ENCODE measurements at places on chromosomes 4 and X.

DNA sequence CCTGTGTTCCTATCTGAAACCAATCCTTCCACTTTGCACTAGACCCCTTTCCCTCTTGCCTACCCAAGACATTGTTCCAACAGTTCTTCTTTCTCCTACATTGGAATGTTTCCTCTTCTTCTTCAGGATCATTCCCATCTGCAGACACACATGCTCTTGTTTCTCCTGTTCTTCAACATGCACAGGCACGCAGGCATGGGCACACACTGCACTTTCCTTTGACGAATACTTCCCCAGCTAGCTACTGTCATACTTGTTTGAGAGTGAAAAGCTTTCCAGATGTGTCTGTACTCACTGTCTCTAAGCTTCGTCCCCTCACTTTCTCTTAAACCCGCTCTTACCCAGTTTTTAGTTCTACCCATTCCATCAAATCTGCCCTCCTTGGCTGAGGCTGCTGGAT, 31.8 kb upstream of the ERVMER34-1 start:
- no peak for DNase-seq

DNA sequence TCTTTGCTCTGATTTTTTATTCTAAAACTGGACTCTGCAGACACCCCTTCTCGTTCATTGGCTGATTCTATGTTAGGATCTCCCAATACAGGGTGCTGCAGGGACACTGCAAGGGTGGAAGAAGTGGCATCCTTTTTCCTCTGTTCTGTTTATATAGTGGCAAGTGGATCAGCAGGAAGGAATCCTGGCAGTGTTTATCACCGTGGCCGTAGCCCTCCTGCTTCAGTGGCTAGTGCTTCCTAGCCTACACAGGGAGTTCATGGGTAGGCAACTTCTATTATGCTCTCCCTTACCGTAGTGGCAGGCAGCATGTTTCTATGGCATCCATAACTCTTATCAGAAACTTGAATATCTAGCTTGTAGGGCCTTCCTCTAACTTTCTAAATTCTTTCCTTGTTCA, 6.4 kb upstream of the AP1AR start:
- no peak for DNase-seq

- no peak for DNase-seq
Measured at GRCh38 chr4:153955327-153955726, 166.4 kb upstream of the SFRP2 start.

- no peak for DNase-seq
Measured at GRCh38 chr4:114694770-114695169, 96.2 kb downstream of the UGT8 start.

- no peak for DNase-seq
Measured at GRCh38 chr4:31655328-31655727, 935.2 kb downstream of the PCDH7 start.

- DNase-seq, result no peak
Measured at GRCh38 chr4:138317175-138317748, 75.1 kb upstream of the SLC7A11 start.

DNA sequence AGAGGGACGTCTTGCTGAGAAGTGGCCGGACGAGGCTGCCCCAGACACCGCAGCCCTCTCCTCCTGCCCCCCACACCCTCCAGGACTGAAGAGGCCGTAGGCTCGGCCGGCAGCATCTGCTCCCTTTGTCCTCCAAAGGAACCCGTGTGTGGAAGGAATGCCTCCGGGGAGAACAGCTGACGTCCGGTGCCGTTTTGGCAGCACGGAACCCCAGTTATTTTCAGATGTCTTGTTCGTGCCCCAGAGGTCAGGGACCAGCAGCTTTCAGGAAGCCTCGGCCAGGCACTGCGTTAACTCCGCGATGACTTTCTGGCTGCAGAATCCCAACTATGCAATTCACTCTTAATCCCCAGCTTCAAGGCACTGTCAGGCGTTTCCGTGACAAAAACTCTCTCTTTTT, 10.9 kb upstream of the PPP2R3B start:
- peak; percentile 81 for DNase-seq

DNA sequence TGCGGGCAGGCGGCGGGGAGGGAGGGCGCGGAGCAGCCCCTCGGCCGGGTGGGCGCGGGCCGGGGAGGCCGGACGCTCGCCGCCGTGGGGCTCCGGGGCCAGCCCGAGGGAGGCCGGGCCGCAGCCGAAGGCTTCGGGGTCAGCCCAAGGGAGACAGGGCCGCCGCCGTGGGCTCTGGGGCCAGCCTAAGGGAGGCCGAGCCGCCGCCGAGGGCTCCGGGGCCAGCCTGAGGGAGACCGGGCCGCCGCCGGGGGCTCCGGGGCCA, 251 bp downstream of the KIAA0232 start:
- no peak for DNase-seq

DNA sequence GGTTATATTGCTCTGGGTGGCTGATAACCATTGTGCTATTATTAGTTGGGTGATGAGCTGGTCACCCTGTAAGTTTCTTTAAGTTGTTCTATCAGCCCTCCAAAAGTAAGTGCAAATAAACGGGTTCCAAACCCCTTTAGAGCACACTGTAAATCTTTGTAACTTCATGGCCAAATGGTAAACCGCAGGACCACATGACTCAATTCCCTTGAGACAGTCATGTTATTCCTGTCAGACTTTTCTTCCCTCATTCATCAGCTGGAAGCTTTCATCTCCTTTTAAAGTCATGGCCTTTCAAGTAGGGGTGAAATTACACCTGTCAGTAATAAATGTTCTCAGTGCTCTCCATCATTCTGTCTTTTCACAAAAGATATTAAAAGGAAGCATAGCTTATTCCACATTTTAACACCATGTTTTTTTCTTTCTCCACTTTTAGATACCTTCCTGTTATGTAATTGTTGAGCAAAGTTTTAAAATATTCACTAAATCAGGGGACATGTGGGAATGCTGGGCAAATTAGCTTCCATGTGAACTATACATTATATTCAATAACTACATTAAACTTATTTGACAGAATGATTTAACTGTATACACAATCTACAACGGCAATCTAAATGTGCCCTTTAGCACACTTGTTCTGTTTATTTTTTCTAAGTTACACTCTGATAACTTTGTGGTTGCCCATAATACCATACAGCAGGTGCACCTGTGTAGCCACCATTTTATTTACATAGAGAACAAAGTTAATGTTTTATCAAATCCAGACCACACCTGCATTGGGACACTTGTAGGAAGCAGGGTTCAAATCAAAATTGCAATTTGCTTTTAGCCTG, 275.5 kb downstream of the CFAP299 start:
- no peak for DNase-seq

DNA sequence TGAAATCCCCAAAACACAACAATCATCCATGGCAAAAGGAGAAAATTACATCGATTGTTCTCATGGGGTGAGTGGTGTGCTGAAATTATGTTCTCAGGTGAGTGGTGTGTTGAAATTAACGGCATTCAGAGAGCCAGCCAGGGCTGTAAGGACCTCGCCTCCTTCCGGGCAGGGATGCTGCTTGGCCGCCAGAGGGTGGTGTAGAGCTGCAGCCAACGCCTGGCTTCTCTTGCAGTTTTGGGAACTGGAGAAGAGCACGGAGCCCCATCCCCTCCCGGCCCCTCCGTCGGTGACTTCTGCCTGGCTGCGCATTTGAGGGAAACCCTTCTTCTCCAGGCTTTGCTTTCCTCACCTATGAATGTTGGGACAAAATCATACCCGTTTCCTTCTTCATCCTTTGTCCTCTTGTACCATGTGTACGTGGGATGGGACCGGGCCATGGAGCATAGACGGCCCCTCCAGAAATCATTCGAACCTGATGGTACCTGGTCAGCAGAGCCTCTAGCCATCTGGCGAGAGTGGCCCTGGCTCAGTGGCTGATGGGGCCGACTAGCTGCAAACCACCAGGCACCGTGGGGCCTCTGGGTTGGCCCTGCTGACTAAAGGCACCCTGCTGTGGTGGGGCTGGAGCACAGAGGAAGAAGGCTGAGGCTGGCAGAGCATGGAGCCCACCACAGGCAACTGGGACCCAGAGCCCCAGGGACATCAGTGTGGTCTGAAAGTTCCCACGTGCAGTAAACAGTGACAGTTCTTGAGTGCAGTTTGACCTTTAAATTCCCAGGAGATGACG, 28.4 kb downstream of the TRMT44 start:
- peak; percentile 88 for DNase-seq

- no peak for DNase-seq
Measured at GRCh38 chrX:112521676-112522075, 158.1 kb downstream of the LHFPL1 start.

GRCh38 chr4:45409536-45409935, 683.2 kb upstream of the GNPDA2 start:
- DNase-seq, result no peak

DNA sequence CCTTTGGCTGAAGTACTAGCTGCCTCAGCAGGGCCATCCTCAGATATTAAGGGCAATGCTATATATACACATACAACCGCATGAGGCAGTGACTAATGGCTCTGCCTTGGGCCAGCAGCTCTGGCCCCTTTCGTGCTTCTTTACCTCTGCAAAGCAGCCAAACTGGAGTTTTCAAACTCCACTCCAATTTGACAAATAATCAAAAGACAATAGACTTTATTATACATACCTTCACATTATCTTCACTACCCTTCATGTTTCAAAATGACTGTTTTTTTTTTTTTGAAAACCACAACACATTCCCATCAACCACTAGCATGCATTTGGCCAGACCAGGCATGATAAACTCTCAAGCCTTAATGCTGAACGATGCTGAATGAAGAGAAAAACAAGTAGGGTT, 187.7 kb downstream of the ENOX2 start:
- DNase-seq, result no peak

- peak; percentile 74 for DNase-seq
Measured at GRCh38 chr4:147590249-147590920, 26.8 kb upstream of the TMEM184C start.

- no peak for DNase-seq
Measured at GRCh38 chr4:87823200-87823599, 9.6 kb upstream of the MEPE start.

DNA sequence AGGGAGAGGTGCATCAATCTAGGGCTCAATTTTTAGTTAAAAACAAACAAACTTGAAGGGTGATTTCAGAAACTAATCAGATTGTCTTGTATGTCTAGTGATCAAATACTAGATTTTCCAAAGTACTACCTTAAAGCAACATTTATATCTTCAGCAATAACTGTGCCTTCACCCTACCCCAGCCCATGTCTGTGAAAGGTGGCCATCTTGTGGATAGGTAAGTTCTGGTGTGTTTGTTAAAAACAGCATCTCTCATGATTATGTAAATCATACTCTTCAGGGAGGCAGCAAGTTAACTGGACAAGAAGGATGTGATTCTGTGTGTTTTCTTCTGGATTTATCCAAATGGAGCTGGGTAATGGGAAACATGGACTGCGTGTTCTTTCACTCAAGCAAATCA, 81.4 kb upstream of the ACSL1 start:
- no peak for DNase-seq

DNA sequence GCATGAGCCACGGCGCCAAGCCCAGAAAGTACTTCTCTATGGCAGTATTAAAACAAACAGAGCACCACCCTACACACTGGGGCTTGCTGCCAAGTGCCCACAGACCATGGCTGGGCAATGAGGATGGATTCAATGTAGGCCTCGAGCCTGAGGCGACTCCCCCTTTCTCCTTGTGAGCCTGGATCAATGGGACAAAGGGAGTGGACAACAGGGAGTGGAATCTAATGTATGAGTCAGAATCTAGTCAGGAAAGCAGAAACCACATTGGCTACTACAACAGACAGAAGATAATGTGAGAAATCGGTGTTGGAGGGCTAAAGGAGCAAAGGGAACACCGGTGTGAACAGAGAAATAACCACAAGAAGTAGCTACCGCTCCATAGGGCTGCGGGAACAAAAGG, 37.7 kb upstream of the OCIAD2 start:
- no peak for DNase-seq

- DNase-seq, result no peak
Measured at GRCh38 chr4:6925357-6925836, 15.8 kb downstream of the TBC1D14 start.

DNA sequence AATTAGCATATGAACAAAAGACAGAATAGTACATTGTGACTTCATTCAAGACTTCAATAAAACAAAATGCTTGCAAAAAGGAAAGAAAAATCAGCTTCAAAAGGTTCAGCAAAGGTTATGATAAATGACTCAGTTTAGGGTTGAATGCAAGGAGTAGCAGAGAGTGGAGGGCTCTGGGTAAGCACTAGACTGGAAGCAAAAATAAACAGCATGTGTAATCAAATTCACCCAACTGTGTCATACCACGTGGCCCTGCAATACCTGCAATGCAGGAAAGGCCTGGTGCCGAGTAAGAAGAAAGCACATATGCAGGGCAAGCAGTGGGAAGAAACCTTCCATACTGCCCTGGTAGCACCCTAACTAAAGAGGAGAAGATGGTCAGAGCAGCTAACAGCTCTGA, 88.7 kb downstream of the ATP11C start:
- DNase-seq, result no peak

GRCh38 chrX:119686087-119686691, 6.8 kb downstream of the SEPTIN6 start:
- DNase-seq, result peak; percentile 49

DNA sequence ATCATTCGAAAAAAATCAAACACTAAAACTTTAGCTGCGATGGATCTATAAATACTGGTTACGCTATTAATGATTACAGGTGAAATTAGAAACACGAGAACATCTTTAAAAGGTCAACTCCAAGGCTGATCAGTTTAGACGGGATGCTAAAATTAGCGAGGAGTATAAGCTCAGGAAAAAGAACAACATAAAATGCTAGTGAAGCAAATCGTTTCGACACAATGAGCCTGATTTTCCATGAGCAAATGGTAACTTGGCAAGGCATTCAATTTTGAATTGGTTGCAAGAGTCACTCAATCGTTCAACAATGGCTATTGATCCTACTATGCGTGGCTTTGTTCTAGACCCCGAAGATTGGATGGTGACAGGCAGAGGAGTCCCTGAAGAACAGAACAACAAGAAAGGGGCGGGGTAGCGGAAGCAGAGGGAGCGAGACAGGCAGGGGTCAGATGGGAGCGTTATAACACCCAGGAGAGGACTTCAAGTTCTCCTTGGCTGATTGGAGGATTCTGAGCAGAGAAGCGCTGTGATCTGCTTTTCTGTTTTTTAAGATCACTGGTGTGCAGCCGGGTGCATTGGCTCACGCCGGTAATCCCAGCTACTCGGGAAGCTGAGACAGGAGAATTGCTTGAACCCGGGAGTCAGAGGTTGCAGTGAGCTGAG, 146.5 kb downstream of the RBM47 start:
- peak; percentile 32 for DNase-seq

DNA sequence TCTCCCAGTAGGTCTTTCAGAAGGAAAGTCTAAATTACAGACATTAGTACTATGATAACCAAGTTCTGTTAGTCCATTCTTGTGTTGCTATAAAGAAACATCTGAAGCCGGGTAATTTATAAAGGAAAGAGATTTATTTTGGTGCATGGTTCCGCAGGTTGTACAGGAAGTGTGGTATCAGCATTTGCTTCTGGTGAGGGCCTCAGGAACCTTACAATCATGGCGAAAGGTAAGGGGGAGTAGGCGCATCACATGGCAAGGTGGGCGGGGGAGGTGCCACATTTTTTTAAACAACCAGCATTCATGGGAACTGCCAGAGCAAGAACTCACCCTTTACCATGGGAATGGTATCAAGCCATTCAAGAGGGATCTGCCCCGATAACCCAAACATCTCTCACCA, 26.2 kb upstream of the USP46 start:
- DNase-seq, result no peak
